Activated gamma-delta T cell treated with anti-CD3 and anti-CD28 coated beads, Interleukin-2, amount 50 U/mL, for 16 hours (primary cell): ENCODE measurements at places on chromosomes 7 and 10.

GRCh38 chr10:95276367-95277200, 14.2 kb downstream of the PDLIM1 start:
- no peak for DNase-seq

- no peak for DNase-seq
Measured at GRCh38 chr10:71476228-71477011, 79.7 kb downstream of the CDH23 start.

DNA sequence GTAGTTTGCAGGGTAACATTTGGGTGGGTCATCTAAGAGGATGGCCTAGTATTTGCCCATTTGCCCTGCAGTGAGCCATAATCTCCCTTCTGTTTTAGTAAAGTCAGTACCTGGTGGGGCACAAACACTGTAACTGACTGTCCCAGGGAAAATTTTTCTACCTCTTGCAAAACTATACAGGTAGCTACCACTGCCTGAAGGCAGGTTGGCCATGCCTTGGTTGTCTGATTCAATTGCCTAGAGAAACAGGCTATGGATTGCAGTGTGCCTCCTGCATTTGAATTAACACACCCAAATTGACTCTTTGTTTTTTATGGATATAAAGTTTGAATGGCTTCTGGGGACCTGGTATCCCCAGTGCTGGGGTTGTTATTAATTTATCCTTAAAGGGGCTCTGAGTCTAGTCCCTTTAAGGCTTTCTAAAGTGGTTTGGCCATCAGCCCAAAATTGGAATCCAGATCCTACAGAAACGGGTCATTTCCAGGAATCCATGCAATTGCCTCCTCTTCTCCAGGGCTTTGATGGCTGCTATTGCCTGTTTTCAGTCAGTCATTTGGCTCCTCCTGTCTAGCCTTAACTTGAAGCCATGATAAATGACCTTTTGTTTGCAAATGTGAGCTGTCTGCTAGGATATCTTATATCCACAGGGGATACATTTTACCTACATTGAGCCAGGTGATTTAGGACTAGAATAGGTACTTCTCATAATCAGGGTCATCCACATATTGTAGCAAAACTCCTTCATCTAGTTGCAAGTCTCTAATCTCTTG, 89.1 kb downstream of the STRA8 start:
- no peak for DNase-seq

DNA sequence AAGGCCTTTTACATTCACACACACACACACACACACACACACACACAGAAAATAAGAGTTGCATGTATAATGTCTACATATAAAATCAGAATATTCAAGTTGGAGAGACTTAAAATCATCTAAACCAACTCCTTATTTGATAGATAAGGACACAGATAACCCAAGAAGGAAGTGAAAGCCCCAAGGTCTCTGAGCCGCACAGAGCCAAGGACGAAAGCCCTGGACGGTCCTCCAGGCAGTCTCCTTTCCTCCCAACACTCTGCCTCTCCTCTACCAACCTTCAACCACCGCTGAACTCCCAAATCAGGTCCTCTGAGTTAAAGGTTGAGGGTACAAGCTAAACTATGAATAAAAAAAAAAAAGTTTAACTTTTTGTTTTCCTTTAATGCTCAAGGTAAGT, 28.2 kb downstream of the UBE2H start:
- no peak for DNase-seq

- DNase-seq: no peak
Measured at GRCh38 chr10:121680879-121681655, 82.8 kb upstream of the FGFR2 start.

GRCh38 chr7:50315739-50316671, 11.5 kb downstream of the IKZF1 start:
- no peak for DNase-seq

DNA sequence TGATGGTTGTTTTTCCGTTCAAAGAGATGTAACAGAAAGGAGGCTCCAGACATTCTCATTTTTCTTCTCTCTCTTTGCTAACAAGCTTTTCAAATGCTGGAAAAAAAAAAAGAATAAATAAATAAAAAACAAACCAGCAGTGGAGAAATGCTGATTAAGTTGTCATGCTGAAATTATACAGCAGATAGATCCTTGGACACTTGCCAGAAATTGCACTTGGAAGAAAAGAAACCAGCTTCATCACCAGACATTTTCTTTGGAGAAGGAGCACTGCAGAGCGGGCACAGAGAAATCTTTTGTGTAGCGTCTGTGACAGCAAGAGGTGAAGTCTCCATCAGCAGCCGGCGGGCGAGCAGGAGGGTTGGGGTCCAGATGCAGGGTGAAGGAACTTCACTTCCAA, 55.8 kb downstream of the CLRN3 start:
- DNase-seq: no peak

DNA sequence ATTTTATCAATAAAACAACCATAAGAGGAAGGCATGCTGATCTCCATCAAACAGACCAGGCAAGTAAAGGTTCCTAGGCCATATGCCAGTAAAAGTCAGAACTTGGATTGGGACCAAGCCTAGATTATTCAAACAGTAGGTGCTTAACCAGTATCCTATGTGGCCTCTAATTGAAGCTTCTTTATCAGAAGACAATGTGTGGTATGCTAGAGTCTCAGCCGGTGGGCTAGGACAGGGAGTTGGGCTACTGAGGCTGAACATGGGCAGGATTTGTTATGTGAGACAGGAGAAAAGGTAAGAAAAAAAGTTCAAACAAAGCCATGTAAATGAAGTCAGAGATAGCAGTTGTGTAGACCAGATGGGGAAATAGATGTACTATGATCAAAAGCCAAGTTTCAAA, 413.7 kb upstream of the GHITM start:
- DNase-seq: no peak

- no peak for DNase-seq
Measured at GRCh38 chr10:95963991-95964389, 56.2 kb downstream of the CC2D2B start.

DNA sequence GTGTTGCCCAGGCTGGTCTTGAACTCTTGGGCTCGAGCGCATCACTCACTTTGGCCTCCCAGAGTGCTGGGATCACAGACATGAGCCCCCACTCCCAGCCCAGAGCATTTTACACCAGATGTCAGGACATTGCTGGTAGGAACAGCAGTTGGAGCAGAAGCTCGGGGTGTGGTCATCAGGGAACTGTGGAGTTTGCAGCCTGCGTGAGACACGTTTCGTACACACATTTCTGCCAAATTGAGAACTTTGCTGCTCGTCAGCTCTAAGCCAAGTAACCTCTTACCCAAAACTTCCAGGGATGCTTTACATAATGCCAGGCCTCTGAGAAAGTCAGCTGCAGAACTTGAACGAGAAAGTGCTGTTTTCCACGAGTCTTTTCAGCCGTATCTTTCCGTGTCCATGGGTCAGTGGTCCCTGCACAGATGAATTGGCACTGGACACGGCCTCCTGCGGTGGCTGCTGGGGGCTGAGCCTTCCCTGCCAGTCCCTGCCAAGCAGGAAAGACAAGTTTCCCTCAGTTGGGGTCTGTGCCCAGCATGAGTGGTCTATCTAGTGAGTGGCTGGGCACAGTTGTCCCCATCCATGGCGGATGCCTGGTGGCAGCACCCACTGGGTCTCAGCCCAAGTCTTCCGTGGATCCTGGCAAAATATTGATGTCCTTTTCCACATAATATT, 54.4 kb downstream of the DNAJB6 start:
- DNase-seq: no peak

GRCh38 chr10:117609095-117609795, 66.7 kb downstream of the EMX2 start:
- no peak for DNase-seq
